ENCODE measurements at places on chromosomes 16 and 17. TPM values are rescaled to one million over a fixed set of nuclear protein-coding genes. Genes with fewer than 3 reads are reported as not detected.

CEP112 gene
- 3.7 TPM for total RNA-seq

- ATAC-seq: peak; percentile 41
Observed at GRCh38 chr17:75645889-75646637, 12.8 kb downstream of the SMIM5 start.

- ATAC-seq: no peak
Observed at GRCh38 chr16:64544859-64545258, 577.0 kb downstream of the CDH11 start.

MC1R gene
- 1.6 TPM for total RNA-seq

- peak; percentile 62 for ATAC-seq
Observed at GRCh38 chr17:49210158-49211029, at the start of the genes ABI3 and GNGT2. TSS of gene ABI3 (plus strand) at chr17:49210707. CDS start at chr17:49210725, 18 bp downstream. TSS of gene GNGT2 (minus strand) at chr17:49210574. CDS start at chr17:49207422, 3,152 bp downstream.

CD2BP2 gene
- total RNA-seq: 44.3 TPM

Data from esophagus mucosa (tissue), 1 donor.